Bone marrow (tissue), 2 donors: ENCODE measurements at places on chromosomes 7 and 10.

DNA sequence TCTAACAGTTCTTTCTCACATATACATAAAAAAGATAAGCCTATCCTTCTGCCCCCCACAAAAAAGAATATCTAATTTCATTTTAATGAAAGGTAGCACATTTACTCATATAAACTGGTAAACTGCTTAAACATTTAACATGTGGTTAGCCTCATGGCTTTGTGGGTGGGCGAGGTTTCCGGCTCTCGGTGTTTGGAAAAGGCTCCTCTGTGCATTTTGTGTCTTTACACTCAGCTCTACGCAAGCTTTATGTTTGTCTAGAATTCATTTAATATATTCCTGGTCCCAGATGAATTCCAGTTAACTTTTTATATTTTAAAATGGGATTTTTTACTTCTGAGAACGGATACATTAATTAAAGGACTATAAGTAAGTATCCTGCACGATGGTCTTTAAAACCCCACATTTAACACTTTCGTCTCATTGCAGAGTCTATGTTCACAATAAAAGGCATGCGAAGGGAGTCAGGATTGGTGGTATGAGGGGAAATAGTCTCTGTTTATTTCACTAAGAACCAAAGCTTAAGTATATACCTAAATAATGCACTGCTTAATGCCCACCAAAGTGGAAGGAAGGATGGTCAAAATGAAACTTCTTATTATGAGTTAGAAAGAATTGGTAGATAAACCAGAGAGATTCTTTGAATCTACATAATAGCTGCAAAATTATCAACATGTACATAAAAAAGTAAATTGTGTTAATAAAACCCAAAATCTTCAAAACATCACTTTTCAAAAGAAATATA, 197.2 kb downstream of the CRPPA start:
- no peak for DNase-seq

GRCh38 chr10:88006261-88006660, 142.8 kb downstream of the PTEN start:
- no peak for DNase-seq

DNA sequence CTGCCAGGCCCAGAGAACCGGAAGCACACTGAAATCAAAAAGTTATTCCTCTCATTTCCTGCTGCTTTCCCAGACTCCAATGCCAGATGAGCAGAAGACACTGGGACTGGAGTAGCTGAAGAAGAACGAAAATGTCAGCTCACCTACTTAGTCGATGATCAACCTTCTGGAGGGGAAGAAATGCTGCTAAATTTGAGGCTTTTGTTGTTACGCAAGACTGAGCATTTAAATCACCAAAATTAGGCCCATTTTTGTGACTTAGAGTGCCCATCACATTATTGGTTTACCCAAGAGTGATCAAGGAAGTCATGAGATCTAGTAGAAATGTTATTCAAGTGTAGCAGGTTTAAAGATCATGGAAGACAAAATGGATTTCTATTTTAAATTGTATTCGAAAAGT, 182.1 kb upstream of the PLXDC2 start:
- DNase-seq, result no peak

DNA sequence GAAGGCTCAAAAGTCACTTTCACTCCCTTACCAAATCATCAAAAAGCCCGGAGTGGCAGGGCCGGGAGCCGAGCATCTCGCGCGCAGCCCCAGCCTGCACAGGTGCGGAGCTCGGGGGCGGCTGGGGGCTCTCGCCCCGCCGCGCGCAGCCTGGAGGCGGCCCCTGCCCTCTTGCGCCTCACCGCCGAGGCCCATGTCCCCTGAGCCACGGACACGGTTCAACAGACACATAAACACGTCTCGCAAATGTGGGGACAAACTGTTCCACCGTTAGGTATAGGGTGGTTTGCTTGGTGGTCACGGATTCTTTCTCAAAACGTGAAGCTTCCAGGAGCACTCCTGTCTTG, 700 bp downstream of the GSAP start:
- DNase-seq, result no peak
